ENCODE measurements at places on chromosomes 2 and 18.

DNA sequence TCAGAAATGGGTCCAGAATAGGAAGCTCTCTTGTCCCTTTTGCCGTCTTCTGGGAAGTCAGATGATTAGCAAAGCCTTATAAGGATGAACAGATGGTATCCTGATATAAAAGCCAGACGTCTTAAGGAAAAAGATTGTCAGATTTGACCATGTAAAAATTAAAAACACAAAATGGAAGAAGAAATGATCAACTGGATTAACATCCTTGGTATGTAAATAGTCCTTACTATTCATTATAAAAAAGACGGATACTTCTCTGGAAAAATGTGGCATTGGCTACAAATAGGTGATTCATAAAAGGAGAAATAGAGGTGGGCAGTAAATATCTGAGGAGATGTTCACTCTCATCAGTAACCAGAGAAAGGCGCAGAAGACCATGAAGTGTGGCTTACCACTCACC, 33.7 kb upstream of the SCLY start:
- DNase-seq = no peak

DNA sequence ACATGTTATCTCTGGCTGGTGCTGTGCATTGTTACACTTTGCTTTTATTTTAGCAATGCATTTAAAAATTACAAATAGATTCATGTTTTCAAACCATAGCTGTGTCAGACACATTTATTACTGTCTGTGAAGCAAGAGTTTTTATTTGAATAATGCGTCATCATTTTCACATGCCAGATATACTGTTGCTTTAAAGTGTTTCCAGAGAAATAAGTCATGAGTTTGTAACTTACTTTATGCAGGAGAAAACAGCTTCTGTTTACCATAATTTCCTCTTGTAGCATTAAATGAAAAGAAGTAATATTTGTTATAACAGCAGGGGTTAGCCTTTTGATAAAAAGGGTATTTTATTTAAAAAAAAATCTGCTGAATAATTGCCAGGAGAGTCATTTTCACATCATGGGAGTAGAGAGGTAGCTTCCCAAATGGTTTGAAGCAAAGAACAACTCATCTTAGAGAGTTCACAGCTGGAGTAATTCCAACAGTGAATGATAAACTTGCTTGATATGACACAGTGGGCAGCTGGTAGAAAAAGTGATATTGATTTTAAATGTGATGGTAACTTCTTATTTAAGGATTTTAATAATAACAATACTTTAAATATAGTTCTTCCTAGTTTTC, 1274.5 kb upstream of the CRIM1 start:
- no peak for DNase-seq

DNA sequence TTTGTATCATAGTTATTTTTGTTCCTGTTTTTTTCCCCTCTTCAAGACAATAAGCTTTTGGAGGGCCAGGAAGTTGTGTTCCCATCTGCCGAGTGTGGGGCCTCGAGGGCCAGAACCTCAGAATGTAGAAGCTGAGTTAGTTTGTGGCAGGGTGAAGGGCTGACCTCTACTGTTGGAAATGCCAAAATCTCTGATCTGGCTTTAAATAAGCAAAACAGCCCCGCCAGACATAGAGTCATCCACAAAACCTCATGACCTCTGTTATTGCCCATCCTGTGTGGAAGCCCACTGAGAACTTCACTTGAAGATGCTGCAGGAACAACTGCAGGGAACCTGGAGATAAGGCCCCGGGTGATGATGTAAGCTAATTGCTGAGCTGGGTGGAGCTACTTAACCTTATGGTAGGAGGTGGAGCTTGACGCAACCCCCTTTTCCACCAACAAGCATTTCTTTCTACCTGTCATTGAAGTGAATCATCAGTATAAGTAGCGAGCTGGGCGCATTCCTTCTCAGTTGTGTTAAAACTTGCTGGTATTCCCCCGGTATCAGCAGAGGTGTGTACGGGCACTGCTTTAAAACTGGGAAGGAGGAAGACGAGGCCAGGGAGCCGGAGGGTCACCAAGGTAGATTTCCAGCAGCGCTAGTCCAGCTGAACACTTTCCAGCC, 177.2 kb downstream of the NEDD4L start:
- DNase-seq = no peak

GRCh38 chr2:158666969-158667368, 128.1 kb upstream of the DAPL1 start:
- no peak for DNase-seq

GRCh38 chr2:23377771-23378170, 7.2 kb upstream of the KLHL29 start:
- DNase-seq = no peak

- no peak for DNase-seq
Measured at GRCh38 chr2:180367815-180368214, 360.7 kb upstream of the CWC22 start.

- no peak for DNase-seq
Measured at GRCh38 chr2:67619204-67619603, 222.1 kb downstream of the ETAA1 start.

All from thoracic aorta (tissue), 2 donors.